ENCODE measurements at places on chromosomes 1 and 21.

DNA sequence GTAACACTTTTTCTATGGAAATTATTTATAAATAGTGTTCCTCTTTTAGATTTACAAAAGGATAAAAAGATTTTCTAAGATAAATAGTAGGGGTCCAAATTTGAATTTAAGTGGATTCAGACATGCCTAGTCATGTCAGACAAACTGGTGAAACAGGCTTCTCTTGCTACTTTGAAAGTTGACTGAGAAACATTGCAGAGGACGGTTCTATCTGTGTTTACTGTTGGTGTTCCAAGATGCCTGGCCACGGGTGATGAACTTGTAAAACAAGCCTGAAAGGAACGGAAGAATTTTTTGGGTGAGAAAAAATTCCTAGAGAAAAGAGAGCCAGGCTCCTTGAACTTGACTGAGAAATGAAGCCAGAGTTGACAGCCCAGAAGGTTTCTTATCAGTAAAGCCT is 2.2 kb downstream of the KRTAP19-1 start:
- DNase-seq, result no peak

GRCh38 chr1:150110116-150110515 is 39.6 kb upstream of the PLEKHO1 start:
- no peak for DNase-seq

DNA sequence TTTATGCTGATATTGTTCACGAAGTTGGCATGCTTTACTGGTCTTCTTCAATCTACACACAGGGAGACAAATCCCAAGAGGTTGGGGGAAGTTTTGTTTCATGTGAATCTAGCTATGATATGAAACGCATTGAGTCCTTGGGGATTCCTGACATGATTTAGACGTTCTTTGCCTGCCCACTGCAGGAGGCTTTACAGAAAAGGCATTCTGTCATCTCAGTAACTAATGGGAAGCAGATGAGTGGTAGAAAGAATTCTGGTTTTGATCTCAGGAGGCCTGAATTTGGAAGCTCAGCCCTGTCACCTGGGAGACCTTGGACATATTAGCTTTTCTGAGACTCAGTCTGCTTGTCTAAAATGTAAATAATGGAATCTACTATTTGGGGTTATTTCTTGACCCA is 383.0 kb upstream of the NFIA start:
- no peak for DNase-seq

GRCh38 chr21:43031121-43031619 is 44.5 kb downstream of the CBS start:
- DNase-seq, result no peak

DNA sequence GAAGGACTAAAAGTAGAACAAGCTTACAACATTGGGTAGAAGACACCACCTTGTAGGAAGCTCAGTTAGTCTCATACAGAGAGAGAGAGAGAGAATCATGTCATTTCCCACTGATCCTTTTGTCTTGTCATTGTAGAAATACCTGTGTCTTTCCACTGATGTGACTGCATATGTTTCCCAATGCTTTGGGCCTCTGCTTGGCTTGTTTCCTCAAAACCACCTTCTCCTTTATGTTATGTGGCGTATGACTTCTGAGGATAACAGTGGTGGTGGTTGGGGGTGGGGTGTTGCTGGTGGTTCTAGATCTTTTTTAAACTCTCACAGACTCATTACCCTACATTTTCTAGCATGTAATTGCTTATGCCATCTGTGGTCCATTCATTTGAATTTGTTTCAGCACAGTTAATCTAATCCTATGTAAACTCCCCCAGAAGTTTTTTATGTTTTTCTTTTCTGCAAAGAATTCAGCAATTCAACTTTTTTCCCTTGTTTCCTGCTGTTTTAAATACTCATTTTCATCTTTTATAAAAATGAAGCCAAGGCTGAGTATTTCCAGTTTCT is 9.3 kb downstream of the RGL1 start:
- DNase-seq, result no peak

DNA sequence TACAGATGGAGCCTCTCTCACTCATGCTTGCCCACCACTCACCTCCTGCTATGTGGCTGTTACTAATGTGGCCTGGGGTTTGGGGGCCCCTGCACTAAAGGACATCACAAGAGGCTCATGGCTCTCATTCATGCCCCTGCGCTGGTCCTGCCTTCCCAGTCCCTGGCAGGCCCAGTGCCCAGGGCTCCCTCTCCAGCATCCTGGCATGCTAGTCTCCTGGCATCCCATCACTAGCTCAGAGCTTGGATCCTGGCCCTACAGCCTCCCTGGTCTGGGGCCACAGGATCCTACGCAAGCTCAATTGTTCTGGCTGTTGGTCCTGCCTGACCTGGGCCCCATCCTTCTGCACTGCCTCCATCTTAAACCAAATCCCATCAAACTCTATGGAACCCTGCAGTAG is 685.4 kb downstream of the PTPRU start:
- DNase-seq, result no peak

DNA sequence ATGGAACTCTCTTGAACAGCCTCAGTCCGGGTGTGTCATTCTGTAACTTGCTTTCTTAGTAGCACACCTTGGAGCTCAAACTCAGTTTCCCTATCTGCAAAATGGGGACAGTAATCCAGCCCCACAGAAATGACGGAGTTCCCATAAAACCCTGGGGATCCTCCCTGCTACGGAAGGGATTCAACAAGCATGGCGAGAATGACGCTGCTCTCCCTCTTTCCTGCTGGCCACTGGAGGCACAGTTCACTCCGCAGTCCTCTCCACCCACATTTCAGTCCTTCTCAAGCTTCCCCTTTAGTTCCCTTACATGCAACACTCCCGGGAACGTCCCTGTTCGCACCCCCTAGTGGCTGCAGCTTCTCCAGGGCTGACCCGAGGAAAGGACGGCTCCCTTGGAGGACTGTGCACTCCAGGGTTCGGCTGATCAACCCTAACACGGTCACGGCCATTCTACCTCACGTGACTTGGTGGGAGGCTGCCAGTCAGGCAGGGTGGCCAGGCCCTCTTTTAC is 20.6 kb downstream of the RUNX3 start:
- DNase-seq, result no peak

DNA sequence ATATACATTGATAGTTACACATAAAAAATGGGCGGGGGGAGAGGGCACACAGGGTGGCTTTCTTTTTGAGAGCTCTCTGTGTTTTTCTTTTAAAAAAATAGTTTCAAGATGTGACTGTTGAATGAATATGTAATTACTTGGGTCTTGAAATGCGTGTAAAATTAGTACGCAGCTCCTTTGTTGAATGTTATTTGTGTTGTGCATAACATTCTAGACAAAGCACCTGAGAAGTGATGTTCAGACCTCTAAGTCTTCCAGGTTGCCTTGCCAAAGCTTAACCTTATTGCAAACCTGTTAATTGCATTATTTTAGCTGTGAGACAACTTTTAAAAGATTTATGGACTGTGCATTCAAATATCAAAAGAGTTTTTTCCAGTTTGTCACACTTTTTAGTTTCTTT is 5.4 kb downstream of the PBX1 start:
- no peak for DNase-seq

GRCh38 chr21:46115441-46116188 is 17.7 kb downstream of the COL6A2 start:
- DNase-seq, result no peak

Measured in activated T-helper 1 cell treated with anti-CD3 and anti-CD28 coated beads, Interleukin-2, amount 50 U/mL, for 16 hours (primary cell).